Fibroblast of the conjunctiva (primary cell): ENCODE measurements at places on chromosomes 3 and 15.

DNA sequence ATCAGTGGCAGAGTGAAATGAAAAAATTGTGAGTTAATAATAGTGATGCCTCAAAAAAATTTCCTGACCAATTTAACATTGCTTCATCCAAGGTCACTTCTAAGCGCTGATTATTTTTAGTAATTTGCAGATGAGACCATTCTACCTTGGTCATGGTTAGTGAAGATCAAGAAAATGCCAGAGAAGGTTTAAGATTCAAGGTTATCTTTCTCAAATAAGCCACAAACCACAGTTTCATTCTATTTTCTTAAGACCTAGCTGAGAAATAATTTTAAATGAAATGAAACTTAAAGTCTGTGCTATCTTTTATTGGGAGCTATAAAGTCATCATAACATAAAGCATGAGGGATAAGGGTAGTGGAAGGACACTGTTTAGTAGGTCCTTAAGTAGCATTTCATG, 353.9 kb upstream of the NAALADL2 start:
- DNase-seq: no peak

- DNase-seq: no peak
Observed at GRCh38 chr3:140468407-140468806, 209.5 kb upstream of the TRIM42 start.

- no peak for DNase-seq
Observed at GRCh38 chr15:79060175-79060574, 30.4 kb downstream of the RASGRF1 start.

- no peak for DNase-seq
Observed at GRCh38 chr15:98195796-98196195, 235.3 kb downstream of the ARRDC4 start.

DNA sequence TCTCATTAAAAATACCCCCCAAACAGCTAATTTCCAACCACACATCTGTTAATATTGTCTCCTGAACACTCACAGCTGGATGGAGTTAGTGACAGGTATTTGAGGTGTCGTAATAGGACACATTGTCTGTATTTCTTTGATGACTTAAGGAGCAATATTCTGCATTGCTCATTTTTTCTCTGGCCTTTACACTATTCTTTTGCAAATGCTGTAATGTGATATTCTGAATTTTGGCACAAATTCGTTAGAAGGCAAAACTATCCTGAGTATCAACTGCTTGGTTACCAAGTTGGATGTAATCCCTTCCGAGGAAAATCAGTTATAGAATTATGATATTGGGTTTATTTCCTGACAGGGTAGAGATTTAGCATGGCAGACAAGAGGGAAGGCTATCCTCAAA, 1030.2 kb downstream of the MCTP2 start:
- DNase-seq: no peak
